ENCODE measurements at places on chromosomes 4 and X.

DNA sequence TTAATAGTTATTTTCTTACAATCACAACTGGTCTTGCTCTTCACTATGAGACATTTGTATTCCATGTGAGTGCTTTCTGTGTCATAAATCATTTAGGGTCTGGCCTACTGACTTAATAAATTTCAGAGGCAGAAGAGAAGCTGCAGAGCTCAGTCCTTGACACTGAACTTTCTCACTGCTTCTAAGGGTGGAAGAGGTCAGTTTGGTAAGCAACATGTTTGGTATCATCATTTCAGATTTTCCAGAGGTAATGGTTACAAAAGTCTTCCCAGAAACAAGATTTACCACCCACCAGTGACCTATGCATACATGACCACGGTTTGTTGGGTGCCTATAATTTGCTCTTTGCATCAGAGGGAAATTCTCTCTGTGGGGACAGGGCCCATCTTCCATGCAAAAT, 148.6 kb downstream of the NR3C2 start:
- DNase-seq: no peak

GRCh38 chr4:42149004-42149403, 3.5 kb downstream of the BEND4 start:
- no peak for DNase-seq

DNA sequence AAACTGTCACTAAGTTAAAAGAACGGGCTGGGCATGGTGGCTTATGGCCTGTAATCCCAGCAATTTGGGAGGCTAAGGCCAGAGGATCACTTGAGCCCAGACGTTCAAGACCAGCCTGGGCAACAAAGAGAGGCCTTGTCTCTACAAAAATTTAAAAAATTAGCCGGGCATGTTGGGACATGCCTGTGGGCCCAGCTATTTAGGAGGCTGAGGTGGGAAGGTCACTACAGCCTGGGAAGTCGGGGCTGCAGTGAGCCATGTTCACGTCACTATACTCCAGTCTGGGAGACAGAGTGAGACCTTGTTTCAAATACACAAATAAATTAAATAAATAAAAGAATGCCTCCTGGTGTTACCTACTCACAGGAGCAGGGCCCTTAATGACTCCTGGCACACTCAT, 69.5 kb downstream of the APBB2 start:
- DNase-seq: no peak

- DNase-seq: no peak
Measured at GRCh38 chrX:12709047-12709446, 82.2 kb upstream of the PRPS2 start.

DNA sequence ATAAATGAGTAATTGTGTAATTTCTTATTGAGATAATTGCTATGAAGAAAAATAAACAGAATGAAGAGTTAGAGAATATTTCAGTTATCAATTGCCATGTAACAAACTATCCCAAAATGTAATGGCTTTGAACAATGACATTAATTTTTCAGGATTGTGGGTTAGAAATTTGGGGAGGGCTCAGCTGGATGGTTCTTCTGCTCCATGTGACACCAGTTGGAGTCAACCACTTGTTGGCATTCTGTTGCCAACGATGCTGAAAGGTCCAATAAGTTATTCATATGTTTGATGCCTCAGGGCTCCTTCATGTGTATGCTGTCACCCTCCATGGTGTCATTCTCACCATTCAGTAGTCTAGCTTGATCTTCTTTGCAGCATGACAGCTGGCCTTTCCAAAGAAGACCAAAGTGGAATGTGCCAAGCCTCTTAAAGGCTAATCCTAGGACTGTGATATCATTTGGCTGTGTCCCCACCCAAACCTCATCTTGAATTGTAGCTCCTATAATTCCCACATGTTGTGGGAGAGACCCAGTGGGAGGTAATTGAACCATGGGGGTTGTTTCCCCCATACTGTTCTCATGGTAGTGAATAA, 20.9 kb upstream of the CCDC149 start:
- DNase-seq: no peak

- DNase-seq: no peak
Measured at GRCh38 chrX:40171513-40172400, 74.0 kb upstream of the BCOR start.

DNA sequence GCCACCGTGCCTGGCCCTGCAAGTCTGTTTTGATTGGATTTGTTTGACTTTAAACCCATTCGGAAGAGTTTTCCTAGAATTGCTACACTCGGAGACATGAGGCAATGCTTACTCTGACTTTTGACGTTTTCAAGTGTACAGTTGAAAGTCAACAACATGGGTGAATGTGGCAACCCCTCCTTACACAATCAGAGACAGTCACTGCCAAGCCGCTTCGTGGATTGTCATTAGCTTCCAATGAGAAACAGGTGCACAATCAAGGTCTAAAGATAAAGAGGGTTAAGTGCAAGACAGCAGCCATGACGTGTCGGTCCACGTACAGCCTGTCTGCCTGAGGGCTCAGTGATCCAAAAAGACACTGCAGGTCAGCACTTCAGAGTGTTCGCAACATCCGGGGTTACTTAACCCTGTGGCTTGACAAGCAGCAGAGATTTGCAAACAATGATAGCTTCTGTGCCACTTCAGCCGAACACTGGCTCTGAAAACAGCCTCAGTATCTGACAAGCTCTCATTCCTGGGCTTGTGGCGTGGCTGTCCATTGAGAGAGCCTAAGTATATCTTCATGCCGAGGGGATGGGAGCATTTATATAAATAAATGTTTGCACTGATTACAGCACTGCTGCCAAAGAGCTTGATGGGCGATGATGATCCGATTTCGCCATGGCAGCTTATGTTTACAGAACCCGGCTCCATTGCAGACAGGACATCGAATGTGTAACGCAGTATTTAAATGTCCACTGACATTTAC, 180.0 kb downstream of the DHRSX start:
- no peak for DNase-seq

DNA sequence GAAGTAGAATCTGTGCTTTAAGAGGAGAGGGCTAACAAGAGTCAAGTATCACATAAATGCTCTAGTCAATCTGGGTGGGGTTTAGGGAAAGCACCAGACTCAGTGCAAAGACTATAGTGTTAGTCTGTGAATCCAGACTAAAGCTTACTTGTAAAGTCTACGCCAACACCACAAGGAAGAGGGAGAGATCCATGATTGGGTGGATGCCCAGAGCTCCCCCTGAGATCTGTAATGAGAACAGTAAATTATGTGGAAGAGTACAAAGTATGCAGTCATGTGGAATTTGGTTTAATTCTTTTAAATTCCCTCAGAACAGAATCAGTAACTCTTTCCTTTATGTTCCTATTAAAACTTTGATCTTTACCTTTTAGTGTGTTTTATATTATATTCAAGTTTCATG, 354.7 kb upstream of the SPANXN4 start:
- no peak for DNase-seq

DNA sequence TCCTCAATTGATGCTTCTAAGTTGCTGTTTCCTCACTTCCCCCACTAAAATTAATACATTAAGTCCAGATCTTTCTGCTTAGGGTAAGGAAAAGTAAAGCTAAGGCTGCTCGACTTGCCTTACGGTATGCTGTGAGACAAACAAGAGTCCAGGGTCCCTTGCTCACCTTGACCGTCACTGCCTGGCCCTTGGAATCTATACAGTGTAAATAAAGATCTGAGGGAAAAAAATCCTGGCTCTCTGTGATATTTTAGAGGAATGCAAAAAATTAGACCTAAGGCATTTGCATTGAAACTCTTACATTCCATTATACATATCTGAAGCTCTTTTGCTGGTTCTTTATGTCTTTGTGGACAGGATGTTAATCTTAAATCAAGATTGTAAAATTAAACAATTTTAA, 129.6 kb upstream of the HCCS start:
- no peak for DNase-seq

DNA sequence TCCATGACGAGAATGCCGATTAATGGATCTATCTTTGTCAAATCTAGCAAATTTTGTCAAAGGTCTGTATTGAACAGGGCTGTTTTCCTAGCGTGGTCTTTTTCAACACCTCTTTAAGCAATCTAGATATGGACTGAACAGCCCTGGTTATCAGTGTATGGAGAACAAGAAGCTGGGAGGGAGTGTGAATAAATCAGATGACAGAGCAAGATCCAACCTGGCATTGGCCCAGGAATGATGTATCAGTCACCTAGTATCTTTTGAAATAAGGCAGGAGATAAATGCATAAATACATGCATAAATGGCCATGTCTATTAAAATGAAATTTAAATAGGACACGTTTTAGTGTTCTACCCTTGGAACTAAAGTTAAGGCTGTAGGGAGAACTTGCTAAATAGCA, 15.7 kb upstream of the AP1S2 start:
- DNase-seq: no peak

GRCh38 chr4:151983854-151984253, 223.0 kb upstream of the GATB start:
- no peak for DNase-seq

DNA sequence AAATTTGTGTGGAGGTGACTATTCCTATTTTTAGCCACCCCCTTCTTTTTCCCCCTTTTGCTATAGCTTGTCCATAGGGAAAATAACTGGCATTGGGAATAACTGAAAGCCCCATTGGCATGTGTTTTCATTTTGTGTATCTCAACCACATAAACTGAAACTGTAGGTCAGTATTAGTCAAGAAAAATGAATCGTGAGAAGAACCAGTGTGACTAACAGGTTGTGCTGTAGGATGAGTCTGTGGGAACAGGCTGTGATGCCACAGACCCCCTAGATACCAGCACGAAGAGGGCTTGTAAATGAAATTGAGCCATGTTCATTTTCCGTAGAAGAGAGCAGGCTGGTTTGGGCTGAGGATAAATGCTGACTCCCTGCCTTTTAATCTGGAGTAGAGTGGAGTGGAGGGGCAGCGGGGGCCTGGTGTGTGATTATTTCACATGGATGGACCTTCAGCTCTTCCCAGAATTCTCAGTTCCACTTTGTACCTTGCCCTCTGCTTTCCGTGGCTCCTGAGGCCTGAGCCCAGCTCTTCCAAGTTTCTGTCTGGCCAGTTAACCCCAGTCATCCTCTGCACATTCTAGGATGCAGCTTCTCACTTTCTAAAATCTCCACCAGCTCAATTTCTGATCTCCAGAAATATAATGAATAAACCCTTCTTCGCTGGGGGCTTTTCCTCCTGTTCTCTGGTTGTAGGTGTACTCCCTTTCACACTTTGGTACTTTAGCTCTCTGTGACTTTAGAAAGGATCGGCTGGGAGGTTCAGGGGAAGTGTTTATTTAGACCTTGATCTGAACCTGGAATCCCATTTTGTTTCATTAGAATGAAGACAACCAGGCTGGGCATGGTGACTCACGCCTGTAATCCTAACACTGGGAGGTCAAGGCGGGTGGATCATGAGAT, 37.3 kb downstream of the DCUN1D4 start:
- DNase-seq: no peak

GRCh38 chrX:119763836-119764387, 5.5 kb downstream of the SOWAHD start:
- DNase-seq: no peak

DNA sequence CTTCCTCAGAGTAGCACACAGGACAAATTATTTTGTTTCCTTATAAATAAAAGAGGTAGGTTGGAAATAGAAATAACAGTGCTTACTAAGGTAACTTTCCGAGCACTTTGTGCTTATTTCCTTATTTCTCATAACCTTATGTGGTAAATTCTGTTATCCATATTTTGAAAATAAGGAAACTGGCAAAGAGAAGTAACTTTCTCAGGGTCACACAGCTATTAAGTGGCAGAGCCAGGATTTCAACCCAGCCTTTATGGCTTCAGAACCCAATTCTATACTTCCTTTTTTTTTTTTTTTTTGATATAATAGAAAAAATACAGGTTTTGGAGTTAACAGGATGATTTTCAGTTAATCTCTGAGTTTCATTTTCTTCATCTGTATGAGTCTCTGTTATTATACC, 3.3 kb downstream of the UTP3 start:
- no peak for DNase-seq

GRCh38 chrX:94932278-94932965, 1258.4 kb downstream of the FAM133A start:
- no peak for DNase-seq

DNA sequence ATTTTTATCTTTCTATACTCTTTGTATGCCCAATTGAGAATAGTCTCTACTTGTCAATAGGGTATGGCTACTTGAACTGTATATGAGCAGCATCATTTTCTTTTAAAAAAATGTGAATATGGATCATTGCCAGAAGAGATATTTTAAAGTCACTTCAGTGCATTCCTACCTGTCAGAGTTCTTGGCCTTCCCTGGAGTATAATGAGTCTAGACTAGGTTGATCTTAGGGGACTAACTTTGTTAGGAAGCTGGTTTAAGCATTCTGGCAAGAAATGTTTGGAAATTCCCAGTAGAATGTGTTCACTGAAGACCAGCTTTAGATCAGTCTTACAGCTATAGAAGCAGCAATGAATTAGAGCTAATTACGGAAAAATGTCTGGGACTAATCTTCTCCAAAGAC, 178.2 kb downstream of the FAT4 start:
- no peak for DNase-seq

- no peak for DNase-seq
Measured at GRCh38 chr4:80521438-80521837, 185.9 kb downstream of the CFAP299 start.
